Purkinje cell (primary cell): ENCODE measurements at places on chromosomes 16 and 17. TPM values are rescaled to one million over a fixed set of nuclear protein-coding genes. Genes with fewer than 3 reads are reported as not detected.

GPT2 gene
- 7.0 and 14.0 TPM in 2 replicates for polyA plus RNA-seq

C16orf86 gene
- not detected in 2 replicates for polyA plus RNA-seq

SLX4 gene
- 0.08 and 0.81 TPM in 2 replicates for polyA plus RNA-seq

CACNG5 gene
- not detected in 2 replicates for polyA plus RNA-seq

METTL26 gene
- 32.5 and 32.9 TPM in 2 replicates for polyA plus RNA-seq

ABCA9 gene
- 1.1 and 3.0 TPM in 2 replicates for polyA plus RNA-seq

FA2H gene
- not detected in 2 replicates for polyA plus RNA-seq

MYH2 gene
- polyA plus RNA-seq = not detected in 2 replicates

TPPP3 gene
- polyA plus RNA-seq = 55.4 and 88.4 TPM in 2 replicates

TBC1D3K gene
- not detected in 2 replicates for polyA plus RNA-seq

FOXF1 gene
- 0.11 TPM in 1 of 2 replicates, not detected in the other for polyA plus RNA-seq

OTOA gene
- polyA plus RNA-seq = 0.38 TPM in 1 of 2 replicates, not detected in the other

KRTAP9-3 gene
- not detected in 2 replicates for polyA plus RNA-seq

MYO15A gene
- polyA plus RNA-seq = 0.70 and 1.0 TPM in 2 replicates

PRCD gene
- 4.4 and 4.9 TPM in 2 replicates for polyA plus RNA-seq

CISD3 gene
- polyA plus RNA-seq = 6.0 and 8.0 TPM in 2 replicates

KRT20 gene
- polyA plus RNA-seq = not detected in 2 replicates

NPIPA5 gene
- 0.48 and 9.5 TPM in 2 replicates for polyA plus RNA-seq

PLCD3 gene
- 0.31 and 0.71 TPM in 2 replicates for polyA plus RNA-seq

LRRC3C gene
- not detected in 2 replicates for polyA plus RNA-seq

ANKRD40CL gene
- polyA plus RNA-seq = not detected in 2 replicates
